Myocyte (in vitro differentiated cells): ENCODE measurements at places on chromosomes 4 and X. TPM values are rescaled to one million over a fixed set of nuclear protein-coding genes. Genes with fewer than 3 reads are reported as not detected.

FANCB gene
- total RNA-seq, result 0.88 and 1.2 TPM in 2 replicates

GRCh38 chr4:58961283-58961682, 1851.1 kb upstream of the IGFBP7 start:
- no peak for DNase-seq

DNA sequence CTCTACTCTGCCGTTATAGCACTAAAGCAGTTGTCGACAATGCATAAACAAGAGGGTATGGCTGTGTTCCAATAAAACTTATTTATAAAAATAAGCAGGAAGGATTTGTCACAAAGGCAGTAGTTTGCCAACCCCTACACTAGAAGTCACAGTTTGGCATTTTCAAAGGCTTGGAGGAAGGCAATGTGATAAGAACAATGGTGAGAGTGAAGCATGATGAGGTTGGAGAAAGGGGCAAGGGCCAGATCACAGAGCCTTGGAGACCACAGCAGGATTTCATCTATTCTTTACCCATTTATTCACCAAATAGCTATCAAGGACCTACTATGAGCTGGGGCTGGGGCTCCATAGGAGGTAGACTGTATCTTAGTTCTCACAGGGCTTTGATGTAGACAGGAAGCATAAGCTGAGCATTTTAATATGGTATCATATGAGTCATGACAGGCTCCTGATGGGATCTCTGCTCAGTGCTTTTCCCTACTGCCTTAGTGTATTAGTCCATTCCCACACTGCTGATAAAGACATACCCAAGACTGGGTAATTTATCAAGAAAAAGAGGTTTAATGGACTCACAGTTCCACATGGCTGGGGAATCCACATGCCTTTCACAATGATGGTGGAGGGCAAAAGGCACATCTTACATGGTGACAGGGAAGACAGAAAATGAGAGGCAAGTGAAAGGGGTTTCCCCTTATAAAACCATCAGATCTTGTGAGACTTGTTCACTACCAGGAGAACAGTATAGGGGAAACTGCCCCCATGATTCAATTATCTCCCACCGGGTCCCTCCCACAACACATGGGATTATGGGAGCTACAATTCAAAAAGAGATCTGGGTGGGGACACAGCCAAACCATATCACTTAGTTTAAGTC, 58.9 kb downstream of the PPM1K start:
- DNase-seq, result no peak

DNA sequence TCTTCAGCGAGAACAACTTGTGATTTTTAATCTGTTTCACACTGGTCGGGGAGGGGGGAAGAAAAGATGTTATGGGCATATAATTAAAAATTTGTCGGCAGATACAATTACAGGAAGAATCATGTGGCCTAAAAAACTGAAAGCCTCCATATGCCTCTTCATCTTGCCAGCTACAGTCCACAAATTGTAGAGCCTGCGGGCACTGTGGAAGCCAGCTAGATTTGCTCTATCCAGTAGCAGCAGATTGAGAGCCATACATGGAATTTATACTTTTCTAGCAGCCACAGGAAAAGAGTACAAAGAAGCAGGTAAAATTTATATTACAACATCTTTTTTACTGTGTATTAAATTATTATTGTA, 147.3 kb downstream of the TBL1X start:
- DNase-seq, result no peak

SLC10A4 gene
- total RNA-seq, result 0.31 TPM in 1 of 2 replicates, not detected in the other
